ENCODE measurements at places on chromosomes 1 and 21. TPM values are rescaled to one million over a fixed set of nuclear protein-coding genes. Genes with fewer than 3 reads are reported as not detected.
A peak's percentile ranks its signal among the peaks of the same experiment; 100 is the strongest.

Gene GGPS1
- 11.9 TPM for total RNA-seq

Gene CDC42BPA
- 35.9 TPM for total RNA-seq

- DNase-seq = peak; percentile 74
Measured at GRCh38 chr1:24102961-24103360, 9.0 kb downstream of the MYOM3 start.

DNA sequence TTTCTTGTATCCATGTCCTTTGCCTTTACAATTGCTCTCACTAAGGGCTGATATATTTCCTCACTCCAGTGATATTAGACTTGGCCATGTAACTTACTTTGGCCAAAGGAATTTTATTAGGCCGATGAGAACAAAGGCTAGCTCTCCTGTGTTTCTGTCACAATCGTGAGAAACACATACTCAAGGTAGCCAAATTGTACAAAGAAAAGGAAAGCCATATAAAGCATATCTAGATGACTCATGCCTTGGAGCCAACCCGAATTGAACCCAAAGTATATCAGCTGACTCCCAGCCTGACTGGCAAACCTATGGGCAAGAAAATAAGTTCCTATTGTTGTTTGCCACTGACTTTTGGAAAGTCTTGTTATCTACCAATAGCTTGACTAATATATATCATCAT lies 371.7 kb upstream of the LRRC7 start:
- no peak for DNase-seq

Gene PTTG1IP
- 71.5 TPM for total RNA-seq

DNA sequence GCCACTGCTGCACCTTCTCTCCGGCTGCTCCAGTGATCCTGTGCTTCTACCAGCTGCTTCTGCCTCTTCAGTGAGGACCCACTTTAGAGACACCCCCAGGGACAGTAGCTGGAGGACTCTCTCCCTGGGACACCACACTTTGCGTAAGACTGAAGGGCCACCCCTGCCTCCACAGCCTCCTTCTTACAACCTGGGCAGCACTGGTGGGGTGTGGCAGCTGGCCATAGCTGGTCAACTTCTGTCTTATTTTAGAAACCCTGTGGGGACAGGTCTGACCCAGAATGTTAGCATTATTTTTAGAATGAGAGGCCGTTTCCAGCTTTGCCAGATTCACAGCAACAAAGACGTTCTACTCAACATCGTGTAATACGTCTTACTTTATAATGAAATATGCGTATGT lies 1.1 kb upstream of the KRTAP10-9 start:
- no peak for DNase-seq

- DNase-seq = no peak
Measured at GRCh38 chr1:89476072-89476471, 48.6 kb upstream of the LRRC8B start.

DNA sequence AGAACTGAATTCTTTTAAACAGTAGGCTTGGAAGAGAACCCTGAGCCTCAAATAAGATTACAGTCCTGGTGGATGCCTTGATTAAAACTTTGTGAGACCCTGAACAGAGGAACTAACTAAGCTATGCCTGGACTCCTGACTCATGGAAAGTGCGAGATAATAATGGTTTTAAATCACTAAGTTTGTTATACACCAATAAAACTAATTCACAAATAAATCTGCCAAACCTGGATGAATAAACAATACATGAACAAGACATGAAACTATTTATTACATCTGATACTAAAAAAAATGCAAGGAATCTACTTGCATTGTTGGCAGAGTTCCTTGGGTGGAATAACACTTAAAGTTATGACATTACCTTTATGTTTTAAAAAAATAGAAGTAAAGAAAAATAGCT lies 118.4 kb downstream of the PIGK start:
- no peak for DNase-seq
